ENCODE measurements at places on chromosomes 7 and 10.

DNA sequence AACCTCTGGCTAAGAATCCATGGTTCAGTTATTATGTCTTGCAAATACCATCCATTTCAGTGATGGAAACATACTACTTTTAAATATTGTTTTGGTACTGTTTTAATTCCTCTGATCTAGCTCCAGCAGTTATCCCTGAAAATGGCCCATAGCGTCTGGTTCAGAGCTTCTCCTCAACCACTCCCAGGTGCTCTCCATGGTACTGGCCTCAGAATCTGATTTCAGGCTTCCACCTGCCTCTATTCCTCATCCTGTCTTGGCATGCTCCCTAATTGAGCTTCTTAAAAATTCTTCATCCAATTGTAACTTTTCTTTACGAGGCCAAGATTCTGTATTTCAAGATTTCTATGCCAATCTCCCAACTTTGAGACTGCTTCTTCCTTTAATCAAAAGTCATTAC, 236.3 kb downstream of the HTR7 start:
- DNase-seq: no peak

DNA sequence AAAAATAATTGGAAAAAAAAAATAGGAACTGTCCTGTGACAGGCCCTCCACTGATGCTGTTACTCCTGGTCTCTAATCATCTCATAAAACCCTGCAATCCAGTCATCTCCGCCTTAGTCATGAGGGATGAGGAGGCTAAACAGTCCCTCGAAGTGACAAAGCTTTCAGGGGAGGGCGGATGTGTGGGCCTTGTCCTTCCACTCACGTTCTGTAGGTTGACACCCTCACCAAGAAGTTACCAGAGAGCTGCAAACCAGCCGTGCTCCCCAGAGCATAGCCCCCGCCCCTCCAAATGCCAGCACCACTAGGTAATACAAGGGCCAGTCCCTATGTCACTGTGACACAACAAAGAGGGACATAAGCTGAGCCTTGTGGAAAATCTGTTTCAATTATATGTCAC, 11.9 kb downstream of the COBL start:
- DNase-seq: no peak

DNA sequence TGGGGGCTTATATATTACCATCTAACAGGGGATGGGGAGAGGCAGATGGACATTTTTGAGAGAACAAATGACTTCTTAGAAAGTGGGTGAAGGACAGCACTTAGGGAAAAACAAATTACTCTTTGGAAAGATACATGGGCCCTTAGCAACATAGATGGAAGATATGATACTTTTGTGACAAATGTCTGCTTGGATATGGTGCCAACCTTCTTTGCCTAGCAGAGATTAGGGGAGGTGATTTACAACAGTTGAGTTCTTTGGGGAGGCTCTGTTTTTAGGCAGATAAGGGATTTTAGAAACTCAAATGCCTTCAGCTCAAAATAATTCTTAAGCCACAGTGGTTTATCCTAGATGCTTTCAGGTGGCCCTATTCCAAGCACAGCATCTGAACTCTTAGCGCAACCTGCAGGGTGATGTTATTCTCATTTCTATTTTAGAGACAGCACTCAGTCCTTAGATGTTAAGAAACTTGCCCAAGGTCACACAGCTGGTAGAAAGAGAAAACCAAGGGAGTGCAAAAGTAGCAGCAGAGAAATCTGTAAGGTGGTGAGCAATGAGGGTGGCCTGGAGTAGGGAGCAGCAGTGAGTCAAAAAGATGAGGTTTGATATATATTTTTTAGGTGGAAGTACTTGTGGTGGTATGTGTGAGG, 75.1 kb upstream of the KMT2E start:
- DNase-seq: no peak

- DNase-seq: no peak
These were observed 572.4 kb downstream of the PHTF2 start for GRCh38 chr7:78370936-78371335.

DNA sequence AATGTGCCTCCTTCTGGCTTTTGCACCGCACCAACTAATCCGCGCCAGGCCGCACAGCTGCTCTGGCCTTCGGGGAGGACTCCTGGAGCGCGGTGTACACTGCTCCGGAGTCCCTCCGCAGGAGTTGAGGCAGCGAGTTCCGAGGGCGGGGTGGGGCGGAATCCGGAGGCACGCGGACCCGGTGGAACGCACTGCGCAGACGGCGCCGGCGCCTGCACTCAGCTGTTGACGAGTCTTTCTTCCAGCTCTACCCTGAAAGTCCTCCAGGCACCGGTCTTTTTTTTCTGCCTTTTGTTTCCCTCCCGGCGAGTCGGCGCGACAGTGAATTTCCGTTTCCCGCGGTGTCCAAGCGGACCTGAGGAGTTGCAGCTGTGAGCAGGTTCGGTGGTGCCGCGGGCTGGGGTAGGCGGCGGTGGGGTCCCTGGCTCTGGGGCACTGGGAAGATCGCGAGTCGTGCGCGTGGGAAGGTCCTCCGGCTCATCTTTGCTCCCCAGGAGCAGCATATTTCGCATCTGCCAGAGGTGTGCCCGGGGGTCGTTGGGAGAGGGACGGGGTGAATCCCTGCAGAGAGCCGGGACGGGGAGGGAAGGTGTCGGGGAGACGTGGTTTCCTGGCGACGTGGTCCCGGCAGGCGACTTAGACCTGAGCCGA, 44.1 kb downstream of the SFTPD start:
- DNase-seq: peak; percentile 80

- no peak for DNase-seq
These were observed 39.0 kb downstream of the VSTM4 start for GRCh38 chr10:49076319-49076718.

DNA sequence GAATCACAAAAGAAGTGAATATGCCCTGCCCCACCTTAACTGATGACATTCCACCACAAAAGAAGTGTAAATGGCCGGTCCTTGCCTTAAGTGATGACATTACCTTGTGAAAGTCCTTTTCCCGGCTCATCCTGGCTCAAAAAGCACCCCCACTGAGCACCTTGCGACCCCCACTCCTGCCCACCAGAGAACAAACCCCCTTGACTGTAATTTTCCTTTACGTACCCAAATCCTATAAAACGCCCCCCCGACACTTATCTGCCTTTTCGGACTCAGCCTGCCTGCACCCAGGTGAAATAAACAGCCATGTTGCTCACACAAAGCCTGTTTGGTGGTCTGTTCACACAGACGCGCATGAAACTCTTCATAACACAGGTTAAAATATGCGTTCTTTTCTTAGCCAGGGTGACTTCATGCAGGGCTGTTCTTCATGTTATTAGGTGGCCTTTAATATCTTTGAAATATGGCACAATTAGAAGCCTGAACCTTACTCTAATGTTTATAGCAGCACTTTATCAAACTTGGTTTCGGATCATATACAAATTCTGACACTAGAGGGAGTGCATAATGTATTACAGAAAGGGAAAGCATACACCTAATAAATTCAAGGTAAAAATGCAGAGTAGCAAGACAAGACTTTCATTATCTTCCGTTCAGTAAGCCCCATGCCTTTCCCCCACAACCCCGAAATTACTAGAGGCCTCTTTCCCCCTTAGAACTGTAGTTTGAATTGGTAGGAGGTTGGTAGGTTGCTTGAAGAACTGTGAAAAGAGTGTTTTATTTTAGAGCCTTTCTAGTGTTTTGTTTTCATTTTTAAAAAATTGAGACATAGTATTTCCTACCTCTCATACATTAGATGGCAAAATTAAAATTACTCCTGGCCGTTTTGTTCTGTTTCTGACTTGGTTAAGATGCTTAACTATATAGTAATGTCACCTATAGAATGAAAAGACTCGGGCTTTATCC, 117.9 kb downstream of the NPY start:
- DNase-seq: no peak

DNA sequence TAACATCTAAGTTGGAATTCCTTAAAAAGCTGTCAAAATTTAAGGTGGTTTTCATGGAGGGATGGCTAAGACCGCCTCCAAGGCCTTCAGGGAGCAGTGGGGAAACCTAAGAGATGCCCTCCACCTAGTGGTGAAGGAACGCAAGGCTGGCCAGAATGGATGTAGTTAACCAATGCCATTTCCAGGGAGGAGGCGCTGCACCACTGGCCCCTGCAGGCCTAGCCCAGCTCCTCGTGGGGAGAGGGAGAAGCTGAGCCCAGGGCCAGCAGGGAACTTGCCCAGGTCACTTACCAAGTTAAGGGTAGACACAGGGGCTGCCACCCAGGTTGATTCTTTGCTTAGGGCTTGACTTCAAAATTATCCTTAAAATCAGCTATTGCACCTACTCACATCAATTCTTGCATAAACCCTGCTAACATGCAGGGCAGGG, 32.0 kb downstream of the FIGNL1 start:
- DNase-seq: peak; percentile 71

DNA sequence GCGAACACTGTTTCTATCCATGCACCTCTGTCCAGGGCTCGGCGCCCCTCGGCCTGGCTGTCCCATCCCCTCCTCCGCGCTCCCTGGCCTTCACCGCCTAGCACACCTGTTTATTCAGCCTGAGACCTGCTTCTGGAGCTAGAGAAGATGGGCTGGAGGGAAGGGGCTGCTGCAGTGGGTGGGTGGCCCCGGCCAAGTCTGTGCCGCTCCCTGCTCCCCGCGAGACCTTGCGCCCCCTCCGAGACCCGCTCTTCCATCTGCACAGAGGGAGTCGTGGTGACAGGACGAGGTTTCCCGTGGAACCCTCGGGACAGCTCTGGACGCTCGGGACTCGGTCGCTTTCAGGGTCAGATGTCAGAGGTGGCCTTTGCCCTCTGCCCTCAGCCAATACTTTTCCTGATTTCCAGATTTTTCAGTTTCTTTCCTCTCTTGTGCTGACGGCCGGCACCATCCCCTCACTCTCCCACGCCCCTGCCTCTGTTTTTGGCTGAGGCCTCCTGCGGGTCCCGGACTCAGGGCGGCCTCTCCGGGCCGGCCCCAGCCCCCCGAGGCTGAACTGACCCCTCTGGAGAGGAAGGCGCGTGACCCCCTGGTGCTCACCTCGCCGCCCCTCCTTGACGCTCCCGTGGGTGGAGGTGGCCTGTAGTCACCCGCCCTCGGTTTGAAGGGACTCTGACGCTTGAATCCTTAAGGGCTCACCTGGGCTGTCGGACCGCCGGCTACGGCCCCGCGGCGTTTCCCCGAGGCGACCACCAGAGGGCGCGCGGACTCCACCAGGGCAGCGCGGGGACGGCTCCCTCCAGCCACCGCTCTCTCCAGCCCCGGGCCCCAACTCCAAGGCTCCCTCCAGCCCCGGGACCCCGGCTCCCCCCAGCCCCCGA, 15.6 kb downstream of the SHH start:
- DNase-seq: peak; percentile 65

DNA sequence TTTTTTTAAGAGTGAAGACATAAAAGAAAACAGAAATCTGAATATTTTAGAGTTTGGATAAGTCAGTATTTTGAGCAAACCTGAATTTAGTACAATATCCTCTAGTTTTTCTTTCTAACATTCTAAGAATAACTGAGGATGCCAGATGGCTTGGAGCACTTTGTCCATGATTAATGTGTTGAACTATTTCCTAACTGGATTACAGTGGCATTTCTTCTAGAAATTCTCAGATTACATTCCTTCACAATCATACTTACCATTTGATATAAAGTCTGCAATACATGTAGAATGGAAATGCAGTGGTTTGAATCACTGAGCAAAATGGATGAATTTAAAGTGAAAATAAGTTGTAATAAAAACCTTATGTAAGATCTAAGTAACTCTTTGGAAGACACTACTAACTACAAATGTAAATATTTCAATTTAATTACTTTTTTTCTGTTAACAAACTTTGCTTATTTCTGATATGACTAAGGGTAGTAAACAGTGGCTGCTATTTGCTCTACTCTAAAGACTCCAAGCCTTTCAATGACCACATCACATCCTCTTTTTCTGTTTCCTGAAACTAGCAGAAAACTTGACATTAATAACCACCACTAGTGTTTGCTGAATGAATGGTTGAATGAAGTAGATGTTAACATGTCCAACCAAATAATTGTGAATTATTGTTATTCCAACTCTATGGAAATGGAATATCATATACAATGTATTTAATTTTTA, 102.8 kb downstream of the PRKG1 start:
- DNase-seq: no peak

- peak; percentile 90 for DNase-seq
These were observed 3.4 kb upstream of the CHST12 start for GRCh38 chr7:2399848-2400587.

DNA sequence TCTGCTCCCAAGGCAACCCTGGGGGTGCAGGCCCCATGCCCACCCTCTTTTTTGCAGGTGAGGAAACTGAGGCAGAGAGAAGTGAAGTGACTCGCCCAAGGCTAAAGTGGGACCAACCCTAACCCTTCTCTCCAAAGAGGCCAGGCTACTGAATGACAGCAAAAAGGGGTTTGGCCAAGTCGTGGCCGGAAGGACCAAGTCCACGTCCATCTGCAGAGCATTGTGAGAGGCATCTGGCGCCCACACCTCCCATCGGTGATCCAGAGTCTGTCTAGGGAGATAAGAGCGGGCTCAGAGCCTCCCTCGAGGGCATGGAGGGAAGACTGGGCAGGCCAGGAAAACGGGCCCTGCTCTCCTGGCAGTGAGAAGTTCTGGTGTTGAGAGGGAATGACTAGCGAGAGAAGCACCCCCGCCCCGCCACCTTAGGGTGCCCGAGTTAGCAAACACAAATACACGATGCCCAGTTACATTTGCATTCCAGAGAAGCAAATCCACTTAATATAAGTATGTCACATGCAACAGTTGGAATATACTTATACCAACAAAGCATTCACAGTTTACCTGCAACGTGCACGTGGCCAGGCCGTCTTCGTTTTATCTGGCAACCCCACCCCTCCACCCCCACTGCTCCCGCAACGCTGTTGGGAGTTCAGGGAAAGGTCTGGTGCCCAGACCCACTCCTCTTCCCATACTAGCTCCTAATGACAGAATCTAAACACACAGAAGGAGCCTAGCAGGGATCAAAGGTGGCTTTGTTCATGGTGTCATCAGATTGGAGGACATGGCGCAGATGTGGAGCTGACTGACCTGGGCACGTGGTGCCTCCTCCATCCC, 124.9 kb downstream of the OAT start:
- DNase-seq: no peak

DNA sequence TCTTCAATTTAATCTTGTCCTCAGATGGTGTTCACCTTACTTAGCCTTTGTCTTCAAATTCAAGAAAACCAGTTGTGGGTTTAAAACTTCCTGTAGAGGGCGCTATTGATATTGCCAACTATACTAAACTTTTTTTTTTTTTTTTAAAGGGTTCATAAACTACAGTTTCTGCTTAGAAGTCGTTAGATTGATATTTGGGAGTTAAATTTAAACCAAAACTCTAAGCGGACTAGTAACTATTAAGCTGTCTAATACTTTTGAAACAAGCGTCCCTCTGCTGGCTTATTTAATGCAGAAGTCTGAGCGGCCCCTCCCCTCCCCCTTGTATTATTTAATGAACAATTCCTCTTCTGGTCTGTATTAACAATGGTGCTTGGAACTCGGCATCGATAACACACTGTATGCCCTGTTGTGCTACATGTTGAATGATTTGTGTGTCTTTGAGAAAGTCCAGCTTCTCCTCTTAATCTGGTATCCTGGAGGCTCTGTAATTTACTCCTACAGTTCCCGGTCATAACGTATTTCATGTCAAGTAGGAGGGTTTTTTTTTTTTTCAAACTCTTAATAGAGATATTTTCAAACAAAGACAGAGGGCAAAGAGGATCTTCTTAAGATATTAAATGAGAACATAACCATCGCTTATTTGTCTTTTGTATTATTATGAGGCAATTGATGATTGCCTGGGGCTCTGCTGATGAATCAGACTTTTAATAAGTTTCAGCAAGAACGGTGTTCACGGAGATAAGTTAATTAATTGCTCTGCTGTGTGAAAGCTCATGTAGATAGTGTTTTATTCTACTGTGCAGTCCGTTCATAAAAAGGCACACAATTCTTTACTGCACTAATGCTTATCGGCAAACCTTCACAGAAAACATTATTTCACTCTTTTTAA, 22.6 kb upstream of the CREB5 start:
- no peak for DNase-seq
